ENCODE measurements at places on chromosomes 7 and 10. TPM values are rescaled to one million over a fixed set of nuclear protein-coding genes. Genes with fewer than 3 reads are reported as not detected.

SLC26A4 gene
- 59.2 TPM for total RNA-seq

OLAH gene
- 2.6 TPM for total RNA-seq

DNAAF5 gene
- total RNA-seq = 68.0 TPM

DNA sequence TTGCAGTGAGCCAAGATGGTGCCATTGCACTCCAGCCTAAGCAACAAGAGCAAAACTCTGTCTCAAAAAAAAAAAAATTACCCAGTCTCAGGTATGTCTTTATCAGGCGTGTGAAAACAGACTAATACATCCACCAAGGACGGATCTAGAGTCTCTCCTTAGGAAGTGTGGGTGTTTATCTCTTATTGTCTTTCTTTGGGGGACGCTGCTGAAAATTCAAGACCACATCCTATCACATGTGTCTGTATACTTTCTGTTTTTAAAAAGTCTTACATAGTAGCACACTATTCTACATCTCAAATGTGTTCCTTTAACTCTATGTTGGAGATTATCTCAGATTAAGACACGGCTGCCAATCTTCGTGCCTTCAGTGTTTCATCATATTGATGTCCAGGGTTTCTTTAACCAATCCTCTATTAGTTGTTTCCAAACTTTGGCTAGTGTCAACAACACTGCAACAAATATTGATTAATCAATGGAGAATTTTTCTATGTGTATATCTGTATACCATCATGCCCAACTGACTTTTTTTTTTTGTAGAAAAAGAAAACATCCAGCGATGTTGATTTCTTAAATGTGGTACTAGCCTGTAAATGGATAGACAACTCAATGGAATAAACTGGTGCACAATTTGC is 92.3 kb upstream of the KDM7A start:
- no peak for DNase-seq

GRCh38 chr10:106571192-106571946 is 593.1 kb downstream of the SORCS1 start:
- DNase-seq = no peak

- DNase-seq = no peak
Measured at GRCh38 chr7:150784120-150784736, 15.9 kb downstream of the TMEM176B start.

GRCh38 chr7:18566829-18567228 is 71.3 kb downstream of the HDAC9 start:
- no peak for DNase-seq

GRCh38 chr10:113767222-113767621 is 15.7 kb downstream of the PLEKHS1 start:
- DNase-seq = no peak

GRCh38 chr10:88293073-88293472 is 290.0 kb downstream of the RNLS start:
- DNase-seq = no peak

- DNase-seq = no peak
Measured at GRCh38 chr7:124649397-124650014, 116.1 kb downstream of the GPR37 start.

GRCh38 chr7:108418946-108419345 is 37.3 kb downstream of the NRCAM start:
- no peak for DNase-seq

GRCh38 chr7:121288894-121289293 is 39.9 kb upstream of the WNT16 start:
- DNase-seq = peak; percentile 92

DNA sequence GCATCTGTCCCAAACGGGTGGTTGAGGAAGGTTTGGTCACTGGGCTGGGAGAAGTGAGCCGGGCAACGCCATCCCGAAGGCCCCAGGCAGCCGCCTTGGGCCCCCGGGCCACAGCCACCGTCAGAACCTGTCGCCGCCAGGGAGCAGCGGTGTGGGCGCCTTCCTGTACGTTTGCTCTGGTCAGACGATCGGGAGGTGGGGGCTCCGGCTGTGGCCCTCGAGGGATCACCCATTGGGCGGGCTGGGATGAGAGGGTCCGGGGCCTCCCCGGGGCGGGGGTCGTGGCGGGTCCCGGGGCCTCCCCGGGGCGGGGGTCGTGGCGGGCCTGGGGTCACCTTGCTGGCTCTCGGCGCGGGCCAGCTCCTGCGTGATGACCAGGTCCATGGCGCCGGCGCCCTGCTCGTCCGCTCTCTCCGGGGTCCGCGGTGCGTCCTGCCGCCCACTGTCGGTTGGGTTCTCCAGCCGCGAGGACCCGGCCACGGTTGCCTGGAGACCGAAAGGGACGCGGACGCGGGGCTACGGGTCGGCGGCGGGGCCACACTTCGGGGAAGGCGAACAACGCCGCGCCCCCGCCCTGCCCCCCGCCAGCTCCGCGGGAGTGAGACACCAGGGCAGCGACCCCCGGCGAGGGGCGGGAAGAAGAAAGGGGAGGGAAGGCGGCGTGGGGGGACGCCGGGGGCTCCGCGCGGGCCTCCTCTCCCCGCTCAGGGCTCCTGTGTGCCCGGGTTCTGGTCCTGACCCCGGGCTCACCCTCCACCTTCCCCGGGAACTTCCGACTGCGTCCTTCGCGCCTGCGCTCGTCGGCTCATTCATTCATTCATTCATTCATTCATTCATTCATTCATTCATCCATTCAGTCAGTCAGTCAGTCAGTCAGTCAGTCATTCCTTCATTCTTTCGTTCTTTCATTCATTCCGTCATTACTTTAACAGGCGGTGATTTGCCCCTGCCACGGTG is at the start of gene CFAP46:
Gene CFAP46 (minus strand): TSS at position 470 of the 957 bp plus-strand sequence. CDS start 86 bp downstream, at position 384.
- DNase-seq = no peak

DNA sequence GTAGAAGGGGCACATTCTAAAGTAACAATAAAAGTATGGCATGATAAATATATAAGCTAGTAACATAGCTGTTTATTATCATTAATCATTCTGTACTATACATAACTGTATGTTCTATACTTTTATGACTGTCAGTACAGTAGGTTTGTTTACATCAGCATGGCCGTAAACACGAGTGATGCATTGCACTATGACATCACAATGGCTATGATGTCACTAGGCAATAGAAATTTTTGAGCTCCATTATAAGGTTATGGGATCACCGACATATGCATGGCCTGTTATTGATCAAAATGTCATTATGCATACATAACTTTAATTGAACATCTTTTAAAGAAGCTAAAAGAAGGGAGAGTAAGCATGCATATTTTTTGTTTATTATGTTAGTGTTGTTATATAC is 200.1 kb upstream of the SHH start:
- DNase-seq = no peak

GRCh38 chr10:123502983-123503382 is 163.2 kb upstream of the GPR26 start:
- no peak for DNase-seq

DNA sequence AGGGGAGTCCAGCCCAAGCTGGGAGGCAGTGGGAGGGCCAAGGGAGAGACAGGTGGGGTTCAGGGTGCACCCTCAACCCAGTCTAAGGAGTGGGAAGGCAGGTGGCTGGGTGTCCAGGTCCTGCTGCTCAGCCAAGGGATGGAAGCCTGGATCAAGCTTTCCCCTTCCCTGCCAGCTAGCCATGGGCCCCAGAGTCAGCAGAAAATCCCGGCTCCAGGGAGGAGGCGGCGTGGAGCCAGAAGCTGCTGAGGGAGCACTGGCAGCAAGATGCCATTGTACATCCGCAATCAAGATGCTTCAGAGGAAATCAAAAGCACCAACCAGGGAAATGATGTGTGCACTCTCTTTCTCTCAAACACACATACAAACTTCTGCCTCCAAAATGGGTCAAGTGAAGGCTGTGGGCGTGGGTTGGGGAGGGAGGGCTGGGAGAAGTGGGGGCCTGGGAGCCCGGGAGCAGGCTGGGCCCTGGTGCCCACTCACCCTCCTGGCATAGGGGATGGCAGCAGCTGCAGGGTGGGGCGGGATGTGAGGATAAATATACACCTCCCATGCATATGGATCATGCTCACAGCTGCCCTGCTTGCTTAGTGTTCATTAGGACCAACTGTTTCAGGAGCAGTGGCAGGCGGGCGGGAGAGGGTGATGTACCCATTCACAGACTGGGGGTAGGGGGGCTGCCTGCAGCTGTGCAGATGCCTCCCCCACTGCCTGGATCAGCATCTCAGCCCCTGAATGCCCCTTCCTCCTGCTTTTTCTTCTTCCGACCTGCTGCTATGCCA is 24.2 kb downstream of the TRIM8 start:
- DNase-seq = peak; percentile 89

- no peak for DNase-seq
Measured at GRCh38 chr7:137847568-137848050, 835 bp upstream of the DGKI start.
